ENCODE measurements at places on chromosomes 16 and 17.

- no peak for DNase-seq
These were observed 26.7 kb downstream of the BBS2 start for GRCh38 chr16:56493126-56493525.

DNA sequence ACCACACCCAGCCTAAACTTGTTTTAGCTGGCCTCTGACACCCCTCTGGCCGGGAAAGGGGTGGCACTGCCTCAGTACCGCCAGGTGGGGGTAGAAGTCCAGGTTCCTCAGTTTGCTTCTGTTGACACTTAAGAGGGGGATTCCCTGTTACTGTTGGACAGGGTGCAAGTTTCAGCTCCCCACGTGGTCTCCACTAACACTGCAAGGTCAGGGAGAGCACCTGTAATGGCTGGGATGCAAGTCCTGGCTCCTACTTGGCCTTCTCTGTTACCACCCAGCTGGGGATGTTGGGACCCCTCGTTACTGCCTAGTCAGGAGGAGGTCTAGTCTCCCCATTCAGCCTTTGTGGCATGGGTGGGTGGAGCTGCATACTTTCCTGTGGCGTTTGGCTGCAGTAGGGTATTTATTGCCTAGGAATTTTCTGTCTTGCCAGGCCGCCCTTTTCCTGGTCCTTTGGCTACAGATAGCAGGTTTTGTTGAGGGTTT lies 10.6 kb upstream of the MFAP4 start:
- DNase-seq: no peak

- no peak for DNase-seq
These were observed 2.5 kb downstream of the MAPK3 start for GRCh38 chr16:30120340-30121105.

- no peak for DNase-seq
These were observed 17.6 kb downstream of the RPH3AL start for GRCh38 chr17:334974-335481.

- no peak for DNase-seq
These were observed 86.3 kb downstream of the WDR59 start for GRCh38 chr16:74898659-74899058.

- no peak for DNase-seq
These were observed 421.5 kb downstream of the SLC39A11 start for GRCh38 chr17:72671016-72671415.

DNA sequence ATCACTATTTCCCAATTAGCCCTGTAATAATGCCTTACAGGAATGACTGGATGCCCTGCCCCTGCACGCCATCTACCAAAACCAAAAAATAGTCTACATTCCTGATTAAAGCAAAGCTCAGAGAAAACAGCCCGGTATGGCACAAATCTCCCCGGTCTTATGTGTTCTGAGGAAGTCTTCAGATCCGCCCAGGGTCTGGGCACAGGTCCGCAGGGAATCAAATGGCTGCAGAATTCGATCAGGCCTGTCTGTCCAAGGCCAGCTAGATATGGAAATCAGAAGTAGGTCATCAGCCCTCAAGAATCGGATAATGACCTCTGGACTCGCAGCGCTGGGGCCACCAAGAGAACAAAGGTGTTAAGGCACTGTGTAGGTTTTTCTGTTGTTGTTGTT lies 171.0 kb downstream of the ZFHX3 start:
- DNase-seq: no peak

- DNase-seq: peak; percentile 71
These were observed 174.8 kb downstream of the PRKCB start for GRCh38 chr16:24010440-24011089.

GRCh38 chr17:76268015-76268749 lies 3.0 kb downstream of the UBALD2 start:
- DNase-seq: peak; percentile 38

DNA sequence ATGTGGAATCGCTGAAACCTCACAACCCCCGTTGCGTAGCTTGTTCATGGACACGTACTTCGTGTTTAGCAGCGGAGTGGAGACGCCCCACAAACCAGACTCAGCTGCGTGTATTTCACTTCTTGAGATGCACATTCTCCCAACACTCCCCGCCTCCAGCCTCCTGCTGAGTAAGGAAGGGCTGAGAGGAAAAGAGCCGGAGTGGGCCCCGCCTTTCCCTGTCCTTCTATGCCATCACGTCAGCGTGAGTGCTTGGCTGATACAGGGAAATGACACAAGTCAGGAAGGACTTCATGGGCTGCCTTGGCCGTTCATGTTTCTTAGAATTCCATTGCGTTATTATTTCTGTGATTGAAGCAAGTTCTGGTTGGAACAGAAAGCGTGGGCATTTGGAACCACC lies 68.6 kb upstream of the CBX4 start:
- no peak for DNase-seq

GRCh38 chr17:80203471-80203963 lies 16.6 kb downstream of the SGSH start:
- DNase-seq: no peak

GRCh38 chr16:50246299-50247122 lies 19.8 kb upstream of the ADCY7 start:
- no peak for DNase-seq

DNA sequence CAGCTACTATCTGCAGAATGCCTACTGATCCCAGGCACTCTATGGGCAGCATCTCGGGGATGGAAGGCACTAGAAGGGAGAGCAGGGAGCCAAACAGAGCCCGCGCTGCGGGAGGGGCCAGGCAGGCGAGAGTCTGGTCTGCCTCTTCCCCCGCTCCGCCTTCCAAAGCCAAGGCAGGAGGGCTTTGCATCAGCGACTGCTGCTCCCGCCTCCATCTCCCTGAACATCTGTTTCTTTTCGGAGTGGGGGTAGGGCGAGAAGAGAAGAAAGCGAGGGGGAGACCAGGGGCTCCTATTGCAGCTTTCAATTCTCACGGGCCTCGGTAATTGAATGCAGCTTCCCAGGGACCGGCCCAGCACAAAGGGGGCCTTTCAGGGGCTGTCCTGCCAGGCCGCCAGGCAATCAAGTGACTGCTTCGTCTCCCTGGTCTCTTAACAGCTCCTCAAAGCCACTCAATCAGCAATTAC lies 31.4 kb upstream of the CDC42EP4 start:
- DNase-seq: no peak

- DNase-seq: no peak
These were observed 396.7 kb upstream of the MAF start for GRCh38 chr16:79997257-79997656.

GRCh38 chr16:89099905-89100304 lies 6.3 kb downstream of the ACSF3 start:
- DNase-seq: no peak

GRCh38 chr16:89345642-89346150 lies 128.2 kb downstream of the ZNF778 start:
- no peak for DNase-seq

DNA sequence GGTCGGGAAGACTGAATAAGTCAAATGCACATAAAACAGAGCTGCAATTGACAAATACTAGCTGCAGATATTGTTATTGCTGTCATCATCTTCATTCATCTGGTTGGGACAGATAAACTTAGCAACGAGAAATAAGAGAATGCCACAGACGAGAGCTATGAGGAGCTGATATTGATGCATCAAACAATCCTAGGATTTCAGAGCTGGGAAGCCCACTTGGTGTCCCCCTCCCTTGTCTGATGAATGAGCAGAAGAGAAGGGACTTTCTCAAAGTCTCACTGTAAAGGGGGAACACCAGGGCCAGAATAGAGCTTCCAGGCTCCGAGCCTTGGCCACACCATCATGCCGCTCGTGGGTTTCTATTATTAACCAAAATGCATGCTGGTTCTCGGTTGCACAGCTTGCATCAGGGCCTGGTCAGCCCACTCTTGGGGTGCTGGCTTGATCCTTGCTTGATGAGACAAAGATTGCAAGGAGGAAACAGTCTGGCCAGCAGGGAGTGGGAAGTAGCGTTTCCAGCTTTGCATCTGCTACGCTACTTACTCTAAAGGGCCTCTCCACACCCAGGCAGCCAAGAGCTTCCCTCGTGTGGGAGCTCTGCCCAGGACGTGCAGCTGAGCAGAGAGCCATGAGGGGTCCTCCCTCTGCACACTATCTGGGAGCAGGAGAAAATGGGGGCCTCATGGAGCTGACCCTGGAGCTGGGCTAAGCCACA lies 28.4 kb upstream of the EMP2 start:
- no peak for DNase-seq

GRCh38 chr16:80848862-80849261 lies 44.5 kb upstream of the CDYL2 start:
- DNase-seq: no peak

- no peak for DNase-seq
These were observed 108.5 kb upstream of the CHMP6 start for GRCh38 chr17:80882926-80883685.

GRCh38 chr17:18854956-18855355 lies 3.0 kb upstream of the PRPSAP2 start:
- no peak for DNase-seq

DNA sequence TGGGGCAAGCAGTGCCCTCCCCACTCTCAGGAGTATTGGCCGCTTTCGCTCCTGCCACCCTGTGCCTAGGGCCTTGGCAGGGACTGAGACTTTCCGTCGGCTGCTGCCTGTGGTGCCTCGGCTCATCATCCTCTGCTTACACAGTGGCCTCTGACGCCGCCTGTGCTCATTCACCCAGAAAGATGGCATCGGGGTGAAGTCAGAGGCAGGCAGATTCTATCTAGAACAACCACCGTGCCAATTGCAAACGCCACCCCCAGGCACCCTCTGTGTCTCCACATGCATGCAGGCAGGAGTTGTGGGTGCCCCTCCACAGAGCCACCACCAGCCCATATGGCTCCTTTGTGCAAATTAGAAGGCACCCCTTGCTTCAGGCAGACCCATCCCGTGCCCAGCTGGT lies 154.2 kb upstream of the GSE1 start:
- DNase-seq: no peak

DNA sequence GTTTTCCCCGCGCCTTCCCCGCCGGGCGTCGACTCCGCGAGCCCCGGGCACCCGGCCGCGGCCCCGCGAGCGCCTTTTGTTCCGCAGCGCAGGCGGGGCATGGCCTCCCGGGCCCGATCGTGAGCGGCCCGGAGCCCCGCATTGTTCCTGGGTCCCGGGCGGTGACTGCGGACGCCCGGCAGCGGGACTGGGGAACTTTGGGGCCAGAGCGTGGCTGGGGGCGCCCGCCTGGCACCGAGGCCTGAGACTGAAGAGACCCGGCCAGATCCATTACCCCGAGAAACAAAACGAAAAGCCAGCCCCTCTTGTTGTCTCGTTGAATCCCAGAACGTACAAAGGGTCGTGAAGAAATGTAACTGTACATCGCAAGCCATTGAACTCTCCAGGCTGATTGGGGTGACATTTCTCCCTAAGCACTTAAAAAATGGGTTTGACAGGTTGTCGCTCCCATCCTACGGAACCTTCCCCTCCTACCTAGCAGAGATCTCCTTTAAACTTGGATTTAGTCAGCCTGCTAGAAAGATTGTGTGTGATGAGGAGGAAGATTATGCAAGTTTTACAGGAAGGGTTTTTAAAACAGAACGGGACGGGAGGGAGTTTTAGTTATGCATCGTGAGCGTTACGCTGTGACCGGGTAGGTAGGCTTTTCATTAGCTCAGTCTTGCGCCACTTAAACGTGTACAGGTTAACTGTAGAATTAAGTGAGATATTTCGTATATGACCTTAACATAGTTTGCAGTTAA lies 825 bp downstream of the METTL9 start:
- no peak for DNase-seq

GRCh38 chr17:73510981-73511718 lies 133.1 kb downstream of the SDK2 start:
- no peak for DNase-seq

GRCh38 chr17:57349541-57350247 lies 93.4 kb downstream of the MSI2 start:
- DNase-seq: no peak

GRCh38 chr16:58684001-58684353 lies 593 bp downstream of the SLC38A7 start:
- no peak for DNase-seq

DNA sequence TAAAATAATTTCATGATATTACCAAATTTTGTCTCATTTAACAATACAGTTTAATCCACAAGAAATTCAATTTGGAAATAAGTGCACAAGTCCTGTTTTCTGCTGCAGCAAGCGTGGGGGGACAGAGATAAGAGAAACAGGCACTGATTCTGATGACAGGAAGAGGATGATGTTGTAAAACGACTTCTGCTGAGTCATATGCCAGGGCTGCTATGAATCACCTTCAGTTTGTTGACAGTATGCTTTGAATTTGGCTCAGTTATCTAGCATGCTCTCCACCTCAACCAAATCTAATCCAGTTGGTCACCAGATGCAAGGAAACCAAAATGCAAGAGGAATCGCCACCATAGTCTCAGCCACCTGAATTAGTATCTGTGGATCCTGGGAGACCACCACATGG lies 244.1 kb upstream of the MON1B start:
- DNase-seq: no peak
